ENCODE measurements at places on chromosomes 4 and X. TPM values are rescaled to one million over a fixed set of nuclear protein-coding genes. Genes with fewer than 3 reads are reported as not detected.

GRCh38 chr4:80434238-80434637 is 98.7 kb downstream of the CFAP299 start:
- DNase-seq: peak; percentile 77

DNA sequence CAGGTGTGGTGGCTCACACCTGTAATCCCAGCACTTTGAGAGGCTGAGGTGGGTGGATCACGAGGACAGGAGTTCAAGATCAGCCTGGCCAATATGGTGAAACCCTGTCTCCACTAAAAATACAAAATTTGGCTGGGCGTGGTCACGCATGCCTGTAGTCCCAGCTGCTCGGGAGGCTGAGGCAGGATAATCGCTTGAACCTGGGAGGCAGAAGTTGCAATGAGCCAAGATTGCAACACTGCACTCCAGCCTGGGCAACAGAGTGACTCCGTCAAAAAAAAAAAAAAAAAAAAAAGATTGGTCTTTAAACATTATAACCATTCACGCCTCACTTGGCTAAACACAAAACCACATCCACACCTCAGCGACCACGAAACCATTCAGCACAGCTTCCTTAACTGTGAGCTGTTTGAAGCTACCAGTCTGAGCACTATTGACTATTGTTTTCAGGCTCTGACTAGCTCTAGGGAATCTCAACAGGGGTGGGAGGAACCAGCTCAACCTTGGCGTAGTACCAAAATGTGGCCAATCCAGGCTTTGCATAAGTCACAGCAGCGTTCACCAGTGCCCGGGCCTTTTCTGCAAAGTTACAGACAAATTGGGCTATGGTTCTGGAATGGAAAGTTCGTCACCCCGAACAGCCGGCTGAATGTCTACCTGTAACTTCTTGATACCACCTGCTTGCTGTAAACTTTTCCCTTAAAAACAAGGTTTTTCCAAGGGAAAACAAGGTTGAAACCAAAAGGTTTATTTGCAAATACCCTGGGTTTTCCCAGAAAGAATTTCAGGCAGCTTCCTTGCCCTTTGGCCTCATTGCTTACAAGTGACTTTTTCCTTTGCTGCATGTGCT is 73.6 kb upstream of the DHX15 start:
- DNase-seq: peak; percentile 28

DNA sequence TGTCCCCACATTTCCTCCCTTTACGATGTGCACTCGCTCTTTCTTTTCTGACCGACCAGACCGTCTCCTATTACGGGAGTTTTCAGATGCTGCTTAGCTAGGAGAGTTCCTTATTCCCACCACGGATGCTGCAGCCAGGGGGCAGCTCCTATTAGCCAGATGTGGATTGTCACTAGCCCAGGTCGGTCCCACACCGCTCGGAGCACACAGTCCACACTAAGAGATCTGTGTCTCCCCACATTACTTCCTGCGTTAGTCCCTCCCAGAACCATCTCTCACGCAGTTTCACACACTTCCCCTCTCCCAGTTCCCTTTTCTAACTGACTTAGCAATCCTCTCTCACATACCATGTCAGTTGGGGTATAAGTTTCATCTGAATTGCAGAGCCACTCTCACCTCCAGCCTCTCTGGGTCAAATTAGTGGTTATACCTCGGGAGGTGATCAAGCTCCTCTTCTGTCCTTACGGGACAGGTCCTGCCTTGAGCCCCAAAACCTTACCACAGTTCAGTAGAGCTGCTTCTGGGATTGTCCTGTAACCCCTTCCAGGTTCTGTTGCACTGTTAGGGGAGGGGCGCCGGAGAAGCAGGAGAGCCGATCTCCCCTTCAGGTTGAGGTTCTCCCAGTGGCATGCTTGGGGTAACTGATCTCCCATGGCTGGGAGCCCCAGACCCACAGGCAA is 28.2 kb downstream of the SULT1E1 start:
- DNase-seq: no peak

Gene DGAT2L6
- total RNA-seq: not detected

Measured in HFFc6 (cell line).